ENCODE measurements at places on chromosomes 4 and X. TPM values are rescaled to one million over a fixed set of nuclear protein-coding genes. Genes with fewer than 3 reads are reported as not detected.

FGA gene
- not detected for total RNA-seq

DNA sequence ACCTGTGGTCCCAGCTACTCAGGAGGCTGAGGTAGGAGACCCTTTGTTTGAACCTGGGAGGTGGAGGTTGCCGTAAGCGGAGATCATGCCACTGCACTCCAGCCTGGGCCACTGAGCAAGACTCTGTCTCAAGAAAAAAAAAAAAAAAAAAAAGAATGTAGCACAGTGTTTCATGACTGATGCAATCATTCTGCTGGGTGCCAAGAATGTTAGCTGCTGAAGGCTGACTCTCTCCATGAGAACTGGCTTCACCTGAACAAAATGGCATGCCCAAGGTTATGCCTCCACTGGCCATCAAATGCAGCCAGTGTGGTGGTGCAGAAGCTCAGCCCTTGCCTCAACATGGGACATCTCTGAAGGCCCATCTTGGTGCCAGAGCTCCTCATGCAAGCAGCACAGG lies 412.1 kb downstream of the ADAM29 start:
- no peaks in the 10 kb centered on the region for H3K4me1 ChIP-seq
- no peak overlapping the region for H3K27ac ChIP-seq
- no peaks in the 10 kb centered on the region for H3K36me3 ChIP-seq

- no peak overlapping the region for H3K27ac ChIP-seq
- DNase-seq = peak; percentile 0
- no peak overlapping the region for H3K4me3 ChIP-seq
- no peaks in the 10 kb centered on the region for H3K36me3 ChIP-seq
- no peaks in the 10 kb centered on the region for H3K4me1 ChIP-seq
- H3K27me3 ChIP-seq = no peaks in the 10 kb centered on the region
Measured at GRCh38 chr4:99117876-99118693, 26.0 kb downstream of the ADH4 start.

EDNRA gene
- not detected for total RNA-seq

DNA sequence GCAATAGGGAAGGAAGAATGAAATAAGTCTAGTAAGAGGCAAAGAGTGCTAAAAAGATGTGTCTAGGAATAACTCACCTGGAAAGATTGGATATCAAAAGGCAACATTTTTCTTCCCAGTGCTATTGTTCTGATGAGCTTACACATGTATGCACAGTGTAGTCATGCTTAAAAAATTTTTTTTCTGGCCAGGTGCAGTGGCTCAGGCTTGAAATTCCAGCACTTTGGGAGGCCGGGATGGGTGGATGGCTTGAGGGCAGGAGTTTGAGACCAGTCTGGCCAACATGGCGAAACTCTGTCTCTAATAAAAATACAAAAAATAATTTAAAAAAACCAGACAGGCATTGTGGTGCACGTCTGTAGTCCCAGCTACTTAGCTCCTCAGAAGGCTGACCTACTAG lies 795.8 kb upstream of the IGFBP7 start:
- H3K36me3 ChIP-seq = no peaks in the 10 kb centered on the region
- H3K4me1 ChIP-seq = no peaks in the 10 kb centered on the region
- H3K4me3 ChIP-seq = no peak overlapping the region

GRCh38 chrX:148995661-148996060 lies 495.2 kb downstream of the AFF2 start:
- no peaks in the 10 kb centered on the region for H3K4me1 ChIP-seq
- no peaks in the 10 kb centered on the region for H3K27me3 ChIP-seq
- no peak overlapping the region for H3K27ac ChIP-seq
- H3K4me3 ChIP-seq = no peak overlapping the region
- no peak for DNase-seq

F11 gene
- total RNA-seq = not detected

GRCh38 chr4:114180481-114180880 lies 201.0 kb upstream of the ARSJ start:
- H3K4me3 ChIP-seq = no peak overlapping the region
- peak; percentile 21 for DNase-seq
- H3K4me1 ChIP-seq = no peaks in the 10 kb centered on the region
- H3K27ac ChIP-seq = no peak overlapping the region
- no peaks in the 10 kb centered on the region for H3K27me3 ChIP-seq

ZNF141 gene
- 28.6 TPM for total RNA-seq

GRCh38 chr4:176782191-176782590 lies 10.5 kb downstream of the VEGFC start:
- no peak overlapping the region for H3K4me3 ChIP-seq
- H3K27ac ChIP-seq = no peak overlapping the region
- H3K27me3 ChIP-seq = no peaks in the 10 kb centered on the region
- DNase-seq = no peak

DNA sequence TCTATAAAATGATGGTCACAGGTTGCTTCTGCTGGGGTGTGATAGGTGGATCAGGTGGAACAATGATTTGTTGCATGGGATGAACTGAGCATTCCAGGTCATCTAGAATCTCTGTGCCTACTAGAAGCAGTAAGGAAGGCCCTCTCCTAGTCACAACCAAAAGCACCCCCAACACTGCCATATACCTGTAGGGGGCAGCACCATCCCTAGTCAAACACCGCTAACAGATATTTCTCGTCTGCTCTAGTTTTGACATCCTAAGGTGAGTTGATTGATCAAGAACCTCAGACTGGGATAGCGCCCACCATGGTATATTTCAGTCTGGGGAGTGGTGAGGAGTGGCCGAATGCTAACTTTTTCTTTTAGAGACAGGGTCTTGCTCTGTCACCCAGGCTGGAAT lies 160.2 kb downstream of the NHS start:
- H3K27ac ChIP-seq = no peak overlapping the region
- no peaks in the 10 kb centered on the region for H3K4me1 ChIP-seq
- no peaks in the 10 kb centered on the region for H3K27me3 ChIP-seq
- no peak overlapping the region for H3K4me3 ChIP-seq

GRCh38 chr4:65223601-65224000 lies 446.7 kb downstream of the EPHA5 start:
- DNase-seq = no peak
- H3K27ac ChIP-seq = no peak overlapping the region
- no peaks in the 10 kb centered on the region for H3K36me3 ChIP-seq

DNA sequence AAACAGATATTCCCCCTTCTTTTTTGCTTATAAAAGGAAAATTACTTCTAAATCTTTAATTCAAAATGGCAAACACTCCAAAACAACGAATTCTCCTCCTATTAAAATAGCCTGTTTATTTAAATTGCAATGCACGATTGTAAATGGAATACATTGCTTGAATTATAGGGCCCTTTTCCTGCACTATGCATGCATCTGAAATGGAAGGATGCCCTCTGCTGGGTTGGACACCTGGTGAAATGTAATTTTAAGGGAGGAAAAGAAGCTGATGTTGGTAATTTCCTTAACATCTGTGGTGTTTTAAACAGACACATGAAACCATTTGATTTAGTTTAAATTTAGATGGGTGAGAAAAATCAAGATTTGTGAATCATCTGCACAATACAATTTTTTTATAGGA lies 72.8 kb downstream of the GRXCR1 start:
- DNase-seq = no peak
- H3K27ac ChIP-seq = no peak overlapping the region
- no peaks in the 10 kb centered on the region for H3K4me1 ChIP-seq
- H3K4me3 ChIP-seq = no peak overlapping the region

GRCh38 chr4:111037591-111038360 lies 414.9 kb upstream of the PITX2 start:
- H3K36me3 ChIP-seq = no peaks in the 10 kb centered on the region
- H3K27ac ChIP-seq = no peak overlapping the region
- H3K4me1 ChIP-seq = no peaks in the 10 kb centered on the region
- no peak overlapping the region for H3K4me3 ChIP-seq

- H3K4me3 ChIP-seq = no peak overlapping the region
- DNase-seq = no peak
- no peak overlapping the region for H3K27ac ChIP-seq
- H3K4me1 ChIP-seq = no peaks in the 10 kb centered on the region
Measured at GRCh38 chrX:17488036-17488435, 113.0 kb downstream of the NHS start.

All from naive thymus-derived CD4-positive, alpha-beta T cell (primary cell).